Activated CD4-positive, alpha-beta T cell treated with anti-CD3 and anti-CD28 coated beads for 36 hours (primary cell): ENCODE measurements at places on chromosomes 2 and 18.
A peak's percentile ranks its signal among the peaks of the same experiment; 100 is the strongest.

DNA sequence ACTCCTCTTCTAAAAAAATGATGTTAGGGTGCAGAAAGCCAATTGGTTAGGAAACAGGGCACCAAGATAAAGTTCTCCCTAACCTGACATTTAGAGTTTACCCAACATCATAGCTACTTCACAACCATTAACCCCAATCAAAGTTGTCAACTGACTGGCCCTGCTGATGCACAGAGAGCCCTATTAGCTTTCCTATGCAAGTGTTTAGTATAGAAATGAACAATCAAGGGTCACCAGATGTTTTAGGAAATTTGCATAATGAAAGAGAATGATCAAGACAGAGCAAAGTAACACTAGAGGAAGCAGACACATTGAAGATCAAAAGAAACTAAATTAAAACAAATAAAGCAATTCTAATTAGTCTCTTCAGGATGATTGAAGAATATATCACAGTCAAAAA is 64.2 kb upstream of the DCC start:
- DNase-seq, result no peak

DNA sequence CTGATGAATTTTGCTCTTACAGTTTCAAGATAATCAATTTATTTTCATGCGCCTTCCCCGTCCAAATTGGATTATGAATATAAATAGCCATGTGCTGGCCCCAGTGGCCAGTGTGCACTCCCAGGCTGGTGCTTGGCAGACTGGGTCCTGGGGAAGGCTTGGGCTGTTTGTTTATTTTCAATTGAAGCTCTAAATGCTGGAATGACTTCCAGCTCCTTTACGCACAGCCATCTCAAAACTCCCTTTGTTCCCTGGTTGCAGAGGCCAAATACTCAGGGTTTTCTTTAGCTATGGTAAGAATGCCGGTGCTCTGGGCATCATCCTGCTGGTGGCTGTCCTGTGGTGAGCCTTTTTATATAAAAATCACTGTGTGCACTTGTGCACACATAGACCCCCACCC is 131.5 kb downstream of the PRKCE start:
- DNase-seq, result no peak

- DNase-seq, result no peak
These were observed 748.6 kb upstream of the DDX18 start for GRCh38 chr2:117065912-117066311.

DNA sequence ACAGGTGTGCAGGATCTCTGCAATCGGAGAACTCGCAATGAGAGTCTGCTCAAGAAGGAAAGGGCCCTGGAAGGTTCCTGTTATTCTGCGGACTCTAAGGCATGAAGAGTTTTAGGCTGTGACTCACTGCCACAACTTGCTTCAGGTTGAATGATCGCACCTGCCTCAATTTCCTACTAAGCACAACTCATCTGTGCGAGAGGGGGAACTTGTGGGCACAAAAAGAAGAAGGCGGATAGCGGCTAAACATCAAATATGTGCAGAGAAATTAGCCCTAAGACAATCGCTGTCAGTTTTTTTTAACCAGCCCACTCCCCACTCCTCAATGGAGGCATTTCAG is 14.0 kb upstream of the CREG2 start:
- DNase-seq, result no peak

- DNase-seq, result peak; percentile 77
These were observed 72.3 kb downstream of the IL1R2 start for GRCh38 chr2:102063941-102064678.

DNA sequence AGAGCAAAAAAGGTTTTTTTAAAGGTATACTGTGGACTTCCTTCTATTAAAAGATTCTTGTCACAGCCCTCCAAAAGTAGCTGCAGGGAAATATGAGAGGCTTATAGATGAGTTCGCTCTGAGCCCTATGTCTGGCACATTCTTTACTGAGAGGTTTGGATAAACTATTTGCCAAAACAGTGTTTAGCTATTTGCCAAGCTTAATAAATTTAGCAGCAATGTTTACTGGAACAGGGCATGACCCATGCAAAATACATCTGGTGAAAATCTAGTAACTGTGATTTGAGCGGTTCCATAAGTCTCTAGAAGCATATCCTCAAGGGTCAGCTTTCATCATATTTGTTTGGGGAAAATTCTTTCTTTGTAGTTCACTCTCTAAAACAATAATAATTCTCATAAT is 1696.7 kb upstream of the PIK3C3 start:
- DNase-seq, result no peak

GRCh38 chr2:181352158-181352557 is 105.0 kb upstream of the ITGA4 start:
- DNase-seq, result no peak

DNA sequence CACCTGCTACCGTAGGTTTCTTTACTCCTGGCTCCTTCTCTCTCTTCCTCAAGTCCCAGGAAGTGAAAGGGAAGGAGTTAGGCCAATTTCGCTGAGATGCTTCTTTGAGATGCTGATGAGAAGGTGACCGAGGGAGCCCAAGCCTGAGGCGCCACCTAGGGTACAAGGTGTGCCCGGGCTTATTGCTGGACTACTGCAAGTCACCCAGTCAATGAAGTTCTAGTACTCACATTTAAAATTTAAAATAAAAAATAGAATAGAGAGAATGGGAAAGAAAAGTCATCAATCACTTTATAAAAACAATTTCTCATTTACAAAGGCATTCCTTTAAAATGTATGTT is 45.3 kb downstream of the ACAA2 start:
- DNase-seq, result peak; percentile 52

DNA sequence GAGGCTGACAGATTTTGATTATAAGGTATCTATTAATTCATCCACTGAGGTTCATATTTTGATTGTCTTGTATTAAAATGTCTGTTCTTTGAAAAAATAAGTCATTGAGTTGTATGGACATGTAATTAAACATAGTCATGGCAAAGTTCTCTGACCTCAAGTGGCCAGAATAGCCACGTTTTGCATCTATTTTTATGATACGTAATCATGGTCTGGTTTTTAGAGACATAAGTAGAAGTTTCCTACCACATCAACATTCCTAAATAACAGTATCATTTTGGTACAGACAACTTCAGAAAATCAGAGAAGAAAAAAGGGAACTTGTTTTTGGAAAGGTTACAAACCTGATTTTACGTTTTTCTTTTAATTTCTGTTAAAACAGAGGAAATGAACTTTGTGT is 47.6 kb downstream of the COL5A2 start:
- DNase-seq, result no peak

DNA sequence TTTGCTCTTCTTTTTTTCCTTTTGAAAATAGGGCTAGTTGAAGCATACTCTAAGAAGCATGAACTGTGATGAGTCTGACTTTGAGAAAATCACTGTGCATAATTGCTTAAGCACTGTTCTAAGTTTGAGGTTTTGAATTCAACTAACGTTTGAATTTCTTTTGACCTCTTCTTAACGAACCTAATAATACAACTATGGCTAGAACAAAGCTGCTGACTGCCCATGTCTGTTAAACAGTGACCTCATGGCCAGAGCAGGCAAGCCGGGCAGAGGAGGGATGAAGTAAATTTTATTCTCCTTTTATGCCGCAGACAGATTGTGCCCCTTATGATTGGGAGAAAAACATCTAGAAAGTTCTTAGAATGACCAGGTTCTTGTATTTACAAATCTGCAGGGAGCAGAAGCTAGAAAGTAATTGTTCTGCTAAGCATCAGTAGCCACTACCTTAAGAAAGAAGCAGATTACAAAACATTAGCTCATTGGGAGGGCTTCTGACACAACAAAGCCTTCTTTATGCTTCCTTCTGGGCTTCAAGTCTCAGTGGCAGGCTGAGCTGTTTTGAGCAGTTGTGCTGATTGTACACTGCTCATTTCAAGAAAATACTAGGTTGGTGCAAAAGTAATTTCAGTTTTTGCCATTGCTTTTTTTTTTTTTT is 97.8 kb upstream of the RASGRP3 start:
- DNase-seq, result no peak

GRCh38 chr2:38742797-38743559 is 8.2 kb downstream of the SRSF7 start:
- no peak for DNase-seq

- peak; percentile 83 for DNase-seq
These were observed 1.9 kb downstream of the CLK1 start for GRCh38 chr2:200862532-200863000.

- DNase-seq, result no peak
These were observed 54.6 kb upstream of the BCL2L11 start for GRCh38 chr2:111066062-111066593.

DNA sequence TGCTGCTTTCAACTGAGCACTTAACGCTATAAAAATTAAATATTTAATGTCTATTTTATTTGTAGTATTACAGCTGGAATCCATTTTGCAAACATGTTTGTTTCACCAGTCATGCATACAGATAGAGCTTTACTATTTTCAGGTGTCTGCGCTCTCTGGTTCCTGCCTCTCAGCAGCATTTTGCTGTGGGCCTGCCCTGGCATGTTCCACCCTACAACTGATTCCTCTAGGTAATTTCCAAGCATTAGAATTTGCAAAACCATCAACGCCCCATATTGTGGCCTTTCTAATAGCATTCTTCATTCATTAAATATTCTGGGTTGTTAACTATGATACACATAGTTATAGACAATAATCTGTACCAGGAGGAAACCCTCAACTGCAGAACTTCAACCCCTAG is 266.4 kb upstream of the DLGAP1 start:
- DNase-seq, result no peak

DNA sequence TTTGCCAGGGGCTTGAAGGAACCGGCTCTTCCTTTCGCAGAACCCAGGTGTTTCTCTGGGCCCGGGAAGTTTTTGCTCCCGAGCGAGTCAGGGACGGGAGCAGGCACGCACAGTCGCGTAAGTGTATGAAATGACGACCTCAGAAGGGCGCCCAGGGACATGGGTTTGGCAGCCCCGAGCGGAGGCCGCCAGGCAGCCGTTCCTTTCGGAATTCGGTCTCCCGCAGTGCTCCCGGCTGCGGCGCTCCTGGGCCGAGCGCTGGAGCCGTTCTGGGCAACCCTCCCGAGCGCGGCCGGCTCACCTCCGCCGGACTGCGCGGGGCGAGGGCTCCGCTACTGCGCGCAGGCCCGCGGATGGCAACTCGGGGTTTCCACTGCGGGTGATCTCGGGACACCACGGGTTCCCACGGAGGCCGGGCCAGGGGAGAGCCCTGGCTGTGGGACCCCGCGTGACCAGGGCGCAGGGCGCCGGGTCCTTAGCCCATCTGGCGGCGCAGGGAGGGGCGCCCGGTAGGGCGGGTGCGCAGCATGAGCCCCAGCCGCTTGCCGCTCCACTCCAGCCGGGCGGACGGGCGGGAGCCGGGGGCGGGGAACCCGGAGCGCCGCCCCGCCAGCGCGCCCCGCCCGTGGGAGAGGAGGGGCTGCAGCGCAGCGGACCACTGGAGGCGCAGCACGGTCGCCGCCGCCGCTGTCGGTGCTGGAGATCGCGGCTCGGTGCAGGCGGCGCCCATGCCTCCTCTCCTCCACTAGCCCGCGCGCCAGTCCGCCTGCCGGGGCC is at the start of gene OSBPL6:
Gene OSBPL6, plus strand, starts transcription at position 690 of the 777 bp plus-strand sequence. CDS start 111,673 bp downstream, outside the sequence.
- peak; percentile 82 for DNase-seq

DNA sequence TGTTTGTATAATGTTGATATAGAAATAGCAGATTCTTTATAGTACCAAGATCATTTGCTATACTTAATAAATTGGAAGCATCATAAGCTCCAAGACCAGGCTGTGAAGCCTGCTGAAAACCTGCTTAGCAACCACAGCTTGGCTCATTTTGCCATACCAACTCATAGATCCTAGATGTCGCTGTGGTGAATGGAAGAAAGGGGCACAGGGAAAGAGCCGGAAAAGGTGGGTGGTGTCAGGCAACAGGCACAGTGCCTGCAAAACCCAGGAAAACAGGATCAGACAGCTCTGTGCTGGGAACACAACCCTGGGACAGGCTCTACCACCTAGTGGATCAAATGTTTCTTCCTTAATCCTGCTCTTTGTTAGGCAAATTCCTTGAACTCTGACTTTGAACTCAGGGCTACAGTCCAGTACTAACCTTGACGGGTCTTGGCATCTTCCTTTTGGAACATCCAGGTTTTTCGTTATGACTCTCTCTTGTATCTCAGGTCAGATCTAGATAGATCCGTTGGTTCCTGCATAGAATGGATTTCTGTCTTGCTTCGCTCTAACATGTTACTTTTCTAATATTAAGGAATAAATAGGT is 31.6 kb downstream of the TWSG1 start:
- DNase-seq, result no peak

DNA sequence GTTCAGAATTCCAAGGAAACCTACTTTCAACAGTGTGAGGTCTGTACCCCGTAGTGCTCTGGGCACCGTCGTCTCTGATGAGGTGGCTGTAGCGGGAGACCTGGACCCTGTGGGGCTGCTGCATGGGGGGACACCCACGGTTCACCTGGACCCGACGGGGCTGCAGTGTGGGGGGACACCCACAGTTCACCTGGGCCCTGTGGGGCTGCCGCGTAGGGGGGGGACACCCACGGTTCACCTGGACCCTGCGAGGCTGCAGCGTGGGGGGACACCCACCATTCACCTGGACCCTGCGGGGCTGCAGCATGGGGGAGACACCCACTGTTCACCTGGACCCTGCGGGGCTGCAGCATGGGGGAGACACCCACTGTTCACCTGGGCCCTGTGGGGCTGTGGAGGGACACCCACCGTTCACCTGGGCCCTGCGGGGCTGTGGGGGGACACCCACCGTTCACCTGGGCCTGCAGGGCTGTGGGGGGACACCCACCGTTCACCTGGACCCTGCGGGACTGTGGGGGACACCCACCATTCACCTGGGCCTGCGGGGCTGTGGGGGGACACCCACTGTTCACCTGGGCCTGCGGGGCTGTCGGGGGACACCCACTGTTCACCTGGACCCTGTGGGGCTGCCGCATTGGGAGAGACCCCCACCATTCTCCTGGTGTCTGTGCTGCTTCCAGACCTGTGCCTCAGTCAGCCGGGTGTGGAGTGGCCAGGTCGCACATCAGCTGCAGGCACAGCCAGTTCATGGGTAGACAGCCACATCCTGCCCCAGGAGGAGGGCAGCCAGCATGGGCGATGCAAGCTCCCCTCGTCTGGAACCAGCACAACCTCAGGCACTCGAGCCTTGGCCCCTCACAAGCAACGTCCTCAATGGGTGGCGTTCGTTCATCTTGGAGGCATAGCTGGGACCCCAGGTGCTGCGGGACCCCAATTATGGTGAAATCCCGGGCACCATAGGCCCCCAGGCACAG is 114.5 kb downstream of the TMEM18 start:
- DNase-seq, result no peak

DNA sequence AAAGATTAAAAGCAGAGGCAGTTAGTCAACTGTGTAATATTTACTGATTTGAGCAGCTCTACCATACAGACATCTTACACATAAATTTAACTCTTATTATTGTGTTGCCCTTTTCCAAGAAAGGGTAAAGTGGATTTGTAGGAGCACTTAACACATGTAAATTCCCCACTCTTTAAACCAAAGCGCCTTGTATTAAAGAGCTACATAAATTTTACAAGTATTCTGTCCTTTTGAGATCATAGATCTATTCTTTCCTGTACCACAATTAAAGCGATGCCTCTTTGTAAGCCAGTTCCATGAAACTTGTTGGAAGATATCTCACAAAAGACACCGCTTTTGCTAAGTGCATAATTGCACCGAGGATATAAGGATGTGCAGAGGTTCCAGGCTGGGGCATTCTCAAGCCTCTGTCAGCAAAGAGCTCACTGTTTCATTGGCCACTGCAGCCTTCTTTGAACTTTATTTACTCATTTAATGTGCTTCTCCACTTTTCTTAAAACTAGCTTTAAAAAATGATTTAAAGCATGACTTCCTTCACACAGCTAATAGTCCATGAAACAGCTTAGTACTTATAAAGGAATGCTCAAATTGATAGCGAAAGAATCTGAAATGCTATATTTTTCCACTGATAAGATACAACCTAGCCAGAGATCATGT is 520.0 kb upstream of the TCF4 start:
- no peak for DNase-seq

- no peak for DNase-seq
These were observed 166.2 kb downstream of the ATAD2B start for GRCh38 chr2:23760736-23761135.

- DNase-seq, result no peak
These were observed 86.3 kb downstream of the KCTD18 start for GRCh38 chr2:200423541-200423940.
